ENCODE measurements at places on chromosomes 1 and 21. TPM values are rescaled to one million over a fixed set of nuclear protein-coding genes. Genes with fewer than 3 reads are reported as not detected.

DNA sequence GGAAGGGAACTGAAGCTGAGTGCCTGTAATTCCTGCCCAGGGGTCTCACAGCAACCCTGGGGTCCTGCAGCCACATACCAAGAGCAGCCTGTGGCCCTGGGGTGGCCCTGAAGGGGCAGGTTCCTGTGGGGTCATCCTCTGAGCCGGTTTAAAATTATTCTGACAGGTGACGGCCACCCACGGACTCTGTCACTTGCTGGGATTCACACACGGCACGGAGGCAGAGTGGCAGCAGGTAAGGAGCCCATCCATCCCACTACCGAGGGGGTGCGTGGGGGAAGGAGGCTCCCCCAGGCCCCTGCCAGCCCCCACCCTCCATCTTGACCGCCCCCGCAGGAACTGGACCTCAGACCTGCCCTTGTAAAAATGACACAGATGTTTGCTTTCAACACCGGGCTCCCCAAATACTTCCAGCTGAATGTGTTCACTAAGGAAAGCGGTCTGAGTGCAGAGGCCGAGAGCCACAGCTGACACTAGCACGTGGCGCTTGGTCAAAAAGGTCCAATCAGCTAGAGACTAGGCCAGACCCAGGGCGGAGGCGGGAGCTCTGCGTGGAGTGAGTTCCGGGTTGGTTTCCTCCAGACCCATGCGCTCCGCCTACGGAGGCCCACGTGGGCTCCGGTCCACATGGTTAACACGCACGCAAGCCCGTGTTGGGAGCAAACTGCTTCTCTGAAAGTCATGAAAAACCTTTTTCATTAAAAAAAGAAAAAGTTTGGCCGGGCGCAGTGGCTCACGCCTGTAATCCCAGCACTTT, 10.0 kb downstream of the YBEY start:
- no peaks in the 10 kb centered on the region for H3K36me3 ChIP-seq
- peak overlapping the region; percentile 80 for H3K27ac ChIP-seq
- H3K4me3 ChIP-seq = peak overlapping the region; percentile 0
- peaks cover 26% of the 10 kb centered on the region for H3K4me1 ChIP-seq
- peaks cover 27% of the 10 kb centered on the region for H3K27me3 ChIP-seq
- DNase-seq = peak; percentile 55

GRCh38 chr1:113545626-113546025, 155.3 kb downstream of the MAGI3 start:
- no peak overlapping the region for H3K27ac ChIP-seq
- no peaks in the 10 kb centered on the region for H3K27me3 ChIP-seq
- no peak for DNase-seq
- no peaks in the 10 kb centered on the region for H3K36me3 ChIP-seq

DNA sequence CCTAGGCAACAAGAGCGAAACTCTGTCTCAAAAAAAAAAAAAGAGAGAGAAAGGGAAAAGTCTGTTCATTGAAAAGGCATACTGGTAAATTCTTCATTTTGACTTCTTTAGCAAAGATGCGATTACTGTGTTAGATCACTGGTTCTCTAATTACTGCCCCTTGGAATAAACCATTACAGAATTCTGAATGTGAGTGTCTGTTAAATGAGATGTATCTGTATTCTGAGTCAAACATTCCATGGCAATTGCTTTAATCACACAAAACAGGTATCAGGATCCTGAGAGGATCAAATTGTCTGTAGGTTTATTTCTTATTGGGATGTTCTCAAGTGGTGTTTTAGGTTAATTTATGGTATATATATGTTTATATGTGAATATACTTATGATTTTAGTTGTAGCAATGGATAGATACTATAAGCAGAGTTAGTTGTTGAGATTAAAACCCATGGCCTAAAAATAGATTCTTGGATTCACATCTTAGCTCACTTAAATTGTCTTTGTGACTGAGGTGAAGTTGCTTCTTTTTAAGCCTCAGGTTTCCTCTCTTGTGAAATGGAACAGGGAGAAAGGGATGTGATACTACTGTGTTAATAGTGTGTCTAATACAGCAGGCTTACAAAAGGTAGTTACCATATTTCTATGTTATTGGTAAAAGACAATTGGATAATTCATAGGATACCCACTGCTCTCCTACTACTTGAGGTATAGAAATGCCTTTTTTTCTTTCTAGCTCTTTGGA, 16.2 kb downstream of the SRRM1 start:
- H3K4me3 ChIP-seq = no peak overlapping the region
- peaks cover 48% of the 10 kb centered on the region for H3K4me1 ChIP-seq
- H3K27ac ChIP-seq = no peak overlapping the region
- H3K36me3 ChIP-seq = peaks cover 82% of the 10 kb centered on the region

GRCh38 chr1:202009326-202010179, 834 bp upstream of the ELF3 start:
- peak overlapping the region; percentile 92 for H3K27ac ChIP-seq
- peak; percentile 95 for DNase-seq
- H3K36me3 ChIP-seq = peaks cover 61% of the 10 kb centered on the region
- H3K27me3 ChIP-seq = no peaks in the 10 kb centered on the region

DNA sequence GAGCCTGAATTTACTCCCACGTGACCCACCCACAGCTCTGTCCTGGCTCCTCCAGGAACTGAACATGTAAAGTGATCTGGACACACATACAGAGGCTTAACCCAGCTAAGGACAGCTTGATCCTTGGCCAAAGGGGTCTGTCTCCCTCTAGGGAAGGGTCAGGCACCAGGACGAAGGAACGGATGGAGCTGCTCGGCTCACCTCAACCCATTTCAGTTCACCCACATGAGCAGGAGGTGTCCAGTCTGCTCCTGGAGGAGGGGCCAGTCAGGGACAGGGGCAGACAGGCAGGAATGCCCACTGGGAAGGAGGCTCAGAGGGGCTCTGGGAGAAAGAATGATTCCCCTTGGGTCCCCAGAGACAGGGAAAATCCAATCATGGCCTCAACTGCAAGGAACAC, 567.2 kb downstream of the PTPRU start:
- no peak overlapping the region for H3K4me3 ChIP-seq
- H3K27ac ChIP-seq = no peak overlapping the region
- DNase-seq = no peak
- peaks cover 54% of the 10 kb centered on the region for H3K27me3 ChIP-seq
- no peaks in the 10 kb centered on the region for H3K36me3 ChIP-seq

GRCh38 chr21:42013931-42014330, 3.8 kb upstream of the ZBTB21 start:
- DNase-seq = no peak
- no peak overlapping the region for H3K4me3 ChIP-seq
- H3K4me1 ChIP-seq = peaks cover 10% of the 10 kb centered on the region
- no peaks in the 10 kb centered on the region for H3K36me3 ChIP-seq
- H3K27ac ChIP-seq = no peak overlapping the region

GRCh38 chr1:95547005-95547404, 313.0 kb downstream of the RWDD3 start:
- H3K27ac ChIP-seq = no peak overlapping the region
- H3K4me1 ChIP-seq = no peaks in the 10 kb centered on the region
- no peaks in the 10 kb centered on the region for H3K27me3 ChIP-seq

DNA sequence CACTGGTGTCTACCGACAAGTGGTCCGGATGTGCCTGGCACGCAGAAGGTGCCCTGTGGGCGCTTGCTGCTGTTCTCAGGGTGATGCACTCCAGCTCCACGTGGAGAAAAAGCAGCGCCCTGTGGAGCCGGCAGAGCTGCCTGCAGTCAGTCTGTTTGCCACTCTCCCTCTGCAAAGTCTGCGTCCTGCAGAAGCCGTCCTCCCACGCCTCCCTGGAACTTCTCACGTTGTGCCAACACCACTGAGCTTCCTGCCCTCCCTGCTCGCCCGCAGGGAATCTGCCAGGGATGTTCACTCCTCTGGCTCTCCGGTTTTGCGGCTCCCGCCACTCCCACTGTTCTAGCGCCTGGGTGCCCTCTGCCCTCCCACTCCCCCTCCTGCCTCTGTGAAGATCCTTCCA, 19.8 kb upstream of the UBXN10 start:
- H3K4me3 ChIP-seq = no peak overlapping the region
- H3K36me3 ChIP-seq = no peaks in the 10 kb centered on the region
- DNase-seq = no peak
- no peaks in the 10 kb centered on the region for H3K27me3 ChIP-seq
- no peak overlapping the region for H3K27ac ChIP-seq

GRCh38 chr21:31266241-31266640, 77.8 kb downstream of the TIAM1 start:
- H3K4me1 ChIP-seq = peaks cover 11% of the 10 kb centered on the region
- no peaks in the 10 kb centered on the region for H3K27me3 ChIP-seq
- H3K27ac ChIP-seq = no peak overlapping the region
- peak; percentile 49 for DNase-seq
- H3K4me3 ChIP-seq = no peak overlapping the region
- no peaks in the 10 kb centered on the region for H3K36me3 ChIP-seq

DNA sequence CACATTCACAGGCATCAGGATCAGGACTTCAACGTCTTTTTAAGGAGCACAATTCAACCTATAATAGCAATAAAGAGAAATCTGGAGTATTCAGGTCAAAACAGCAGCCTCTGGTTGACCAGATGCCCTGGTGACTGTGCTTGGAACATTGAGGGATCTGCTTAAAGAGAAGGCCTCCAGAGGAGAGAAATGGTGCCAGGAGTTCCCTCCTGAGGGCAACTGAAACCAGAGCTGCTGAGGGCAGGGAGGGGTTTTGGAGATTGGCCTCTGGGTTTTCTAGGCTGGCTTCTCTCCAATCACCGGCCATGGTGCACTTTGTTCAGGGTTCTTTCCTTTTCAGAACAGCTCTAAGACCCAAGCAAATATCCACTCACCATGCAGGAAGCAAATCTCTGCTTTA, 190.7 kb upstream of the KIAA0040 start:
- no peak for DNase-seq
- no peak overlapping the region for H3K27ac ChIP-seq
- H3K4me3 ChIP-seq = no peak overlapping the region
- H3K36me3 ChIP-seq = no peaks in the 10 kb centered on the region
- peaks cover 4% of the 10 kb centered on the region for H3K27me3 ChIP-seq

GRCh38 chr1:215807911-215808436, 240.9 kb downstream of the KCTD3 start:
- H3K36me3 ChIP-seq = no peaks in the 10 kb centered on the region
- H3K27me3 ChIP-seq = no peaks in the 10 kb centered on the region
- H3K27ac ChIP-seq = no peak overlapping the region
- no peak overlapping the region for H3K4me3 ChIP-seq

- H3K27me3 ChIP-seq = no peaks in the 10 kb centered on the region
- no peak overlapping the region for H3K4me3 ChIP-seq
- no peak for DNase-seq
- no peak overlapping the region for H3K27ac ChIP-seq
- no peaks in the 10 kb centered on the region for H3K36me3 ChIP-seq
These were observed 40.6 kb downstream of the SELL start for GRCh38 chr1:169670836-169671235.

DNA sequence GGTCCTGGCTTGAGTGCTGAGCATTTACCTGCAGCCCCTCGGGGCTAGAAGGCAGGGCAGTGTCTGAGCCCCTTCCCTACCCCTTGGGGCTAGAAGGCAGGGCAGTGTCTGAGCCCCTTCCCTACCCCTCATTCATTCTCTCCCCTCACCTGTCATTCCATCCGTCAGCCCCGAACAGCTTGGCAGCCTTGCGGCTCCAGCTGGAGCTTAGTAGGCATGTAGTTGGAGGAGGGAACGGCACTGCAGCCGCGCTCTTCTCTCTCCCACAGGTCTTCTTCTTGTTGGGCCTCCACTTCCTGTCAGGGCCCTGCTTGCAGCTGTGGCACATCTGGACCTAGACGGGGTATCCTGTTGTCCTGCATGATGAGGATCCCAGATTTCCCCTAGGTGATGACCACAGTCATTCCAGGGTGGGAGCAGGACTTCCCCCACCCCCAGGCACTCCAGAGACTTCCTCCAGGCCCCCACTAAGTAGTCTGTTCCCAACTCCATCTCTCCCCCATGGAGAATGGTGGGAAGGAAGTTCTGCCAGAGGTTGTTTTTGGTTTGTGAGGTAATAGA, 22.2 kb downstream of the MAPKAPK2 start:
- no peaks in the 10 kb centered on the region for H3K27me3 ChIP-seq
- H3K27ac ChIP-seq = peak overlapping the region; percentile 57
- DNase-seq = no peak

DNA sequence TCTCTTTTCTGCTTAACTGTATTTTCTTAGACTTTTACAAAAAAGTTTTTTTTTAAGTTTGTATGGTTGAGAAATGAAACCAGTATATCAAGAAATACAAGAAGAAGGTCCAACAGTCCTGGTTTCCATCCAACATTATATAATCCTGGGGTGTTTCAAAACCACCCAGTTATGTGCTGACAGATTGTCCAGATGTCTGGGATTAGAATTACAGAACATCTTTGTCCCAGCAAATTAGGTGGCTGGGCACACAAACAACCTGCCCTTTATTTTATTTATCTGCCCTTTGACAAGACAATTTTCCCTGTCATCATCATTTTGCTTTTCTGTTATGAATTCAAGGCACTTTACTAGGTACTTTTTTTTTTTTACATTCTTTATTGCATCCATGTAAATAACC, 622.1 kb downstream of the PLPP3 start:
- DNase-seq = no peak
- no peaks in the 10 kb centered on the region for H3K4me1 ChIP-seq

- H3K4me3 ChIP-seq = no peak overlapping the region
- H3K36me3 ChIP-seq = no peaks in the 10 kb centered on the region
- no peaks in the 10 kb centered on the region for H3K27me3 ChIP-seq
- no peaks in the 10 kb centered on the region for H3K4me1 ChIP-seq
These were observed 34.2 kb downstream of the PCAT6 start for GRCh38 chr1:202844935-202845334.

DNA sequence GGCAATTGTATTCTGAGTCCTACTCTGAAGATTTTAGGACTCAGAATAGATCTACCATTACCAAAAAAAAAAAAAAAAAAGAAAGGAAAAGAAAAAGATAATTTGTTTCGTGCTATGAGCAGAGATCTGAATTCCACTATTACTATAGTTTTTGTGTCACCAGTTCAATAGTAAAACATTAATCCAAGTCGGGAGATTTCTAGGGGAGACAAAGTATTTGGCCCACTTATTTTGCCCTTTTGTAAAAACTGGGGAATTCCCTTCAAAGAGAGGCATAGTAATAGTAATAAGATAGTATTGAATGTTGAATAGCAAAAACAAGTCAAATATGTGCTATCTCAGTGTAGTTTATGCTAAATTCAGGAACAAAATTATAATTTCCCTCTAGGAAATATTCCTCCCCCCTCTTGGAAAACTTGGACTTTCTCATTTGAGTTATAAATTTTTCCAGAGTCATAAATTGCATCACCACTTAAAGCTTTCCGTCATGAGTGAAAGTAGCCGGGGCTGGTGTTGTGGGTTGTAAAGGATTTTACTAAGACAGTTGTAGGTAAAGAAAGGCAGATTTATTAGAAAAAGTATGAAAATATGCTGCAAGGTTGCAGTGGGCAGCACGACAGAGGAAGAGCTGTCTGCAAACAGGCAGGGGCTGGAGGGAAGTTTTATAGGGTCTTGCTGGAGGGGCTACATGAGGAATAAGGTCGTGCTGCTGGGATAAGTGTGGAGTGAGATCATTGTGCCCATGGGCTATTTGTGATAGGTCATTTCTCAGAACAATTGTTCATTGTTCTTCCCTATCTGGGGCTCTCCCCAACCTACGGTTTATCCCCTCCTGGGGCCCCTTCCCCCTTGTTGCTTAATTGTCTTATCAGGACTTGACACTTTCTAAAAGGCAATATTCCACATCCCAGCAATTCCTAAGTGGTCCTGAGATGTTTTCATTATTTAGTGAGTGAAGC, 1009.9 kb downstream of the PLA2G4A start:
- no peak overlapping the region for H3K27ac ChIP-seq
- no peak for DNase-seq
- no peaks in the 10 kb centered on the region for H3K4me1 ChIP-seq

The LMX1A gene
- total RNA-seq = not detected

The SPRR2A gene
- total RNA-seq = not detected

The SRGAP2C gene
- 2.3 TPM for total RNA-seq

The NECTIN4 gene
- total RNA-seq = 4.0 TPM

The EPHX1 gene
- 94.6 TPM for total RNA-seq

The PMF1 gene
- 5.3 TPM for total RNA-seq

The CAPN9 gene
- total RNA-seq = 63.2 TPM

The ATP1B1 gene
- total RNA-seq = 106 TPM

The SPRR4 gene
- not detected for total RNA-seq
